Activated CD4-positive, CD25-positive, alpha-beta regulatory T cell treated with anti-CD3 and anti-CD28 coated beads, Interleukin-2, amount 50 U/mL, for 72 hours (primary cell): ENCODE measurements at places on chromosomes 7 and 10.
A peak's percentile ranks its signal among the peaks of the same experiment; 100 is the strongest.

DNA sequence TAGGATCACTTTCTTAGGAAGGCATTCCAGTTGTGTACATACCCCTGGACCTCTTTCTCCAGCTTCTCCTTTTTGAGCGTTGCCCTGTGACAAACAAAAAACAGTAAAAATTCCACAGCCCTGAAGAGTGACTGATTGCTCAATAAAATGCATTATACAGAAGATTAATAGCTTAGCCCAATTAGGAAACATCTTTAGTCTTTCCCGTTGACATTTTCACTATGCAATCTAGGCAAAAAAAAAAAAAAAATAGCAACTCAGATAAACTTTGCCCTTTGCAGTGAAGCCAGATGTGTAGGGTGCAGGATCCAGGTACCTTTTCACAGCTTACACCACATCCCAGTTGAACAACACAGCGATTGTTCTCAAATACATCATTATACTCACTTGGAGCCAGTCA lies 17.9 kb downstream of the COL28A1 start:
- no peak for DNase-seq

- no peak for DNase-seq
Observed at GRCh38 chr7:44767134-44767911, 18.7 kb downstream of the ZMIZ2 start.

DNA sequence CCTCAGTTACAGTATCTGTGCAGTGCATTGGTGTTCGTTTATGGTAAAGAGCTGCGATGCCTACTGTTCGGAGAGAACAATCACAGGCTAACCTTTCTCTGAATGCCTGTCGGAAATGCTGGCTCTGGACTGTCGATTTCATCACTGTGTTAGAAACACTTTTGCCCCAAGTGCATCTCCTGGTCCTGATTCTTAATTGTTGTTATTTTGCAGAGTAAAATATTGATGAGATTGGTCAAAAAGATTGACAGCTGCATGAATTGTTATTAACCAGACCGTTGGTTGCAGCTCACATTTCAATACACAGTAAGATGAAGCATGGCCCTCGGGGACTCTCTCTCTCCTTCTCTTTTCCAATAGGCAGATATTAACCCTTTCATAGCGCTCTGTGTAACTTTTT lies 557.4 kb upstream of the ADARB2 start:
- no peak for DNase-seq

DNA sequence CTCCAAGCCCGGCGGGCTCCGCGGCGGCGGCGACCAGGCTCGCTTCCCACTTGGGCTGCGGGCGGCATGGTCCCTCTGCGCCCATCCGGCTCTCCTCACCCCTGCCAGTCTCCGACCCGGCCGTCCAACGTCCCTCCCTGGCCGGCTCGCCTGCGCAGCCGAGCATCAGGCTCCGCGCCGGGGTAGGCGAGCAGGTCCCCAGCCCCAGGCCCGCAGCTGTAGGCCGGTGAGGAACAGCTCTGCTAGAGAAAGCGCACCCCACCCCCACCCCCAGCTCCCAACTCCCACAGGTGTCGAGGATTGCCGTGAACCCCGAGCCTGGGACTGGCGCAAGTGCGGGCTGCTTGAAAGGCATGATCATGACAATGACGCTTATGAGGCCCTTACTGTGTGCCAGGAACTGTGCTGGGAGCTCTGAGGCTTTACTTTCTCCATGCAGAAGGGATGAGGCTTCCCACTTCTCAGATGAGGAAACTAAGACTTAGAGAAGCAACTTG lies 20.8 kb upstream of the PAX2 start:
- no peak for DNase-seq

- DNase-seq: no peak
Observed at GRCh38 chr10:58477902-58478301, 34.8 kb upstream of the BICC1 start.

DNA sequence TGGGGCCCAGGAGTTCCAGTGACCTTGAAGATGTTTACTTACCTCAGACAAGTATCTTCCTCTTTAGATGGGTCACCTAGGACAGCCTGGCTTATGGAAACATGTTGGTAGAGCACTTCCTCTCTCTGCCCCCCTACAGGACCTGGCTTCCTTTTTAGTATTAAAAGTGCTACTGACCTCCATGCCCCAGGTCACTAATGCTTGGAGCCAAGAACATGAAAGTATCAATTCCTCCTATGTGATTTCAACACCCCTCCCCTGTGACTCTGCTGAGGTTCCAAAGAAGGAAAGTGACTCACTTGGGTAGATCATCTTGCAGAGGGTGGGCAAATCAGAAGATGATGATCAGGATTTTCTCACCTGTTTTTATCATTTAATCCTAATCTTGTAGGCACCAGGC lies 125.3 kb upstream of the CCDC6 start:
- DNase-seq: no peak

DNA sequence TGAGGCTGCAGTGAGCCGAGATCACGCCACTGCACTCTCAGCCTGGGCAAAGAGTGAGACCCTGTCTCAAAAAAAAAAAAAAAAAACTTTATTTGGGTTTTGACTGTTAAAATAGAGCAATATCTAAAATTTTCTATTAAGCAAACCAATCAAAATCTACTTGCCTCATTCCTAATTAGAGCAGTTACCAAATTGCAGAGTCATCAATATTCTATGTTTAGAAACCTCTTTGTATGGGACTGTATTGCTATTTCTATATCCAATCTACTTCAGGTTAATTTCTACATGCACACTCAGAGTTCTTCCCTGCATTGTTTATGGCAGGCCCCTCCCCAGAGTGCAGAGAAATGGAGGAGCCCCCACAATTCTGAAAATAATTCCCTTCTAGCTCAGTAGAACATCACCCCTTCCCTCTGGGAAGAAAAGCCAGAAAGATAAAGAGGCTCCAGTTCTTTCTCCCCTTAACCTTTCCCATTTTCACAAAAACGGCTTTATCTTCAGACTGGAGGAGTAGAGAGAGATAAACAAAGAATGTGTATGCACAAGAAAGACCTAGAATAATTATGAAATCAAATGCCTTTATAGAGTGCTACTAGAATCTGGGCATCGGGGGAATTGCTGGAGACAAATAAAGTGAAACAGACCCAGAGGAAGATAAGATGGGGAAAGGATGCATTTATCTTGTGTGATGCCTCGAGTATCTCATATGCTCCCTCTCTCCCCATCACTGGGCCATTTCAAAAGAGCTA lies 17.9 kb downstream of the SCRN1 start:
- no peak for DNase-seq

DNA sequence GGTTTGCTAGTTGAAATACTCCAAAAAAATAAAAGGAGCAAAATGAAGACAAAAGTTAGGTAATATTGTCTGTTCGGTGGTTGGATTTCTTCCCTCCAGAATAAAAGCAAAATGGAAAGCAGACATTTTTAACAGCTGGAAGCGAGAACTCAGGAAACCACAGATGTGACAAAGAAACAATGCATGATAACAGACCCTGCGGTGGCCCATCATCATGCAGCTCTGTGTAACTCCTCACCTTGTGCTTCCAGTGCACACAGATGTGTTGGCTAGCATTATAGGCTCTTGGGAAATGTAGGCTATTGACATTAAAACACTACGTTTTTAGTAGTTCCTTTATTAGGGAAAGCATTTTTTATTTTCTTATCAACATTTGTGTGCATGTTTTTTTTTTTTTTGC lies 53.9 kb upstream of the ARL4A start:
- no peak for DNase-seq

GRCh38 chr7:31767686-31768358 lies 80.8 kb downstream of the PPP1R17 start:
- no peak for DNase-seq

DNA sequence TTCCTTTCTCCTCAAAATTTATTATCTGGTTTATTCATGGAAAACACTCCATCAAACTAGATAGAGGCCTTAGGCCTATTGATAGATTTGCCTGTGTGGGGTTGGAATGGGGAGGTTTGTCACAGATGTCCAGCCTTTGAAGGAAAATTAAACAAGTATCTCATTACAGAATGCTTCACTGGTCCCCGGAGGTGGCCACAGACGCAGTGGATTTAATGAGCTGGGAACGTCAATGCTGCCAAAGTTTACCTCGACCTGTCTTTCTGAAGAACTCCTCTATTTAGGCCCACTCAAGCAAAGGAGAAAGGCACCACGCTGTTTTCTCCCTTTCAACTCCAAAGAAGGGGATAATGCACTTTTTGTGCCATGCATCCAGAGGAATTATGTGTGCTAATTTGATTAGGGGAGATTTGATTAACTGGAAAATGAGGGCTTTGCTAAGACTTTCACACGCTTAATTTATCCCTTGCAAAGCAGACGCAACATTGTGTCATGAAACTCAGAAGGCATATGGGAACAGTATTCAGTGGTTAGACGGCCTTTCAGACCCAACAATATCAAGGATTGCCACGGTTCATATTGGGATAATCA lies 558.8 kb upstream of the GALNT17 start:
- no peak for DNase-seq

DNA sequence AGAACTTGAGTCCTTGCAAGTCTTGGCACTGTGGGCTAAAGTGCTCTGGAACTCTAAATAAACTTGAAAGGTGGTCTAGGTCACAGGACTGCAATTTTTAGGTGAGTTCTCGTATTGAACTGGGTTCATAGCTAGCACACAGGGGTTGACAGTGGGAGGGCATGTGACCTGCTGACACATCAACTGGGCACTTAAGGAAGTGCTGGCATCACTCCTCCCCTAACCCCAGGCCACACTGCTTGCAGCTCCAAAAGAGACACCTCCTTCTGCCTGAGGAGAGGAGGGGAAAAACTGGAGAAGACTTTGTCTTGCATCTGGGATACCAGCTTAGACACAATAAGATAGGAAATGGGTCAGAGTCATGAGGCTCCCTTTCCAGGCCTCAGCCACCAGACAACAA lies 38.0 kb upstream of the AASS start:
- DNase-seq: no peak

GRCh38 chr10:78706256-78706655 lies 362.5 kb upstream of the ZMIZ1 start:
- no peak for DNase-seq

- DNase-seq: peak; percentile 79
Observed at GRCh38 chr10:79195091-79195923, 126.5 kb downstream of the ZMIZ1 start.

DNA sequence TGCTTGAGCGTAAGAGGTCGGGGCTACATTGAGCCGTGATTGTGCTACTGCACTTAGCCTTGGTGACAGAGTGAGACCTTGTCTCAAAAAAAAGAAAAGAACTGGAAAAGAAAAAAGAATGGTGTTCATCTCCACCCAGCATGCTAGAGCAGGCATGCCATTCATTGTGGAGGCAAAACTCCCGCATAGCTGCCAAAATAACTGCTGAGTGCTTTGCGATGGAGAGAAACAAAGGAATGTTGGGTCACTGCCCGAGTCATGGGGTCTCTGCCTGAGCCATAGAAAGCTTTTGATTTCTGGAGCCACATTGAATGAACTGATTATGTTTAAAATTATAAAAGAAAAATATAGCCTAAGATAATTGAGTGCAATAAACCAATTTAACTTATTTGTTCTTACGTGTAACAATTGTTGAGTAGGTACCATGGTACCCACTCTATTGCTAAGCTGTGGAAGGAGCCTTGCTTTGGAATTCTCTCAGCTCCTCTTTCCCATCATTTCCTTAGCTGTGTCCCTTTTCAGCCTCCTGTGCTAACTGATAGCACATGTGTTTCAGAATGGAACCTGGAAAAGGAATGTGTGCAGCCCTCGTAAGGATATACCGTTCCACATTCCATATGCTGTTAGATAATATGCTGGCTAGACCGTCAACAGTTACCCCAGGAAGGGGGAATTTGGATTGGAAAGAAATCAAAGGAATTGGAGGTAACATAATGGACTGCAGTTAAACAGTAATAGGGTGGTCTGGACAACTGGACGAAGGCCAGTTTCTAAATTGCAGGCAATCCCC lies 99.0 kb downstream of the KIAA1217 start:
- no peak for DNase-seq

DNA sequence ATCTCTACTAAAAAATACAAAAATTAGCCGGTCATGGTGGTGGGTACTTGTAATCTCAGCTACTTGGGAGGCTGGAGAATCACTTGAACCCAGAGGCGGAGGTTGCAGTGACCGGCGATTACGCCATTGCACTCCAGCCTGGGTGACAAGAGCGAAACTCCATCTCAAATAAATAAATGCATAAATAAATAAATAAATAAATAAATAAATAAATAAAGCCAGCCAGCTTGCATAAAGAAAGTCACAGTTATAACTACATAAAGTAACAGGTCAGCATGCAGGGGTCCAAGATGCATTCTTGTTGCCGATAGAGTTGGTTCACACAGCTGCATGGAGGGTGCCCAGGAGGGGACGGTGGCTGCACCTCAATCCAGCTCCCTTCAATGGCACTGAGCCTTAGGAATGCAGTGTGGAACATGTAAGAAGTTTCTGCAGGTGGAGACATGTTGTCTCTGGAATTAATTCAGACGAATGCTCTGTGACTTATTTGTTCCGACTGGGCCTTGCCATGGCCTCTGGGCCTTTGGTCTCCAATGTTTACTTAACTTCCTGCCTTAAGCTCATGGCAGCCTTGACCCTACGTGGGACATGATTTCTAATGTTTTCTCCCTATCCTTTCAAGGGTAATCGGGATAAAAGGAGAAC lies 159.6 kb upstream of the PRKCQ start:
- no peak for DNase-seq

- DNase-seq: peak; percentile 26
Observed at GRCh38 chr10:132146941-132147915, 39.5 kb upstream of the DPYSL4 start.

DNA sequence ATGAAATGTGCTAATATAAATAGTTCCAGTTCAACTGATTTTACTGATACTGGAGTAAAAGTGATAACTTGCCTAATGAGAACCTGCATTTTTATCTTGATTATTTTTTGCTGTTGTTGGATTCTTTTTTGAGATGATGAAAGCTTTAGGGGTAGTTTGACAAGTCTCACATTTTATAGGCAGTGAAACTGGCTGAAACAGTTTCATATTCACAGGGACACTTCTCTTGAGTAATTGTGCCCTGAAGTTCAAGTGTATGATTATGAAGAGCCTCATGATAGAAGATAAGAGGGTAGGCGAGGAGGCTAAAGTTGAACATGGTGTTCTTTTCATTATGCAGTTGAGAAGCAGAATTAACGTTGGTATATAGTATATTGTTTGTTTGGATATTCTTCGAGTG lies 5.1 kb downstream of the AUTS2 start:
- DNase-seq: no peak

DNA sequence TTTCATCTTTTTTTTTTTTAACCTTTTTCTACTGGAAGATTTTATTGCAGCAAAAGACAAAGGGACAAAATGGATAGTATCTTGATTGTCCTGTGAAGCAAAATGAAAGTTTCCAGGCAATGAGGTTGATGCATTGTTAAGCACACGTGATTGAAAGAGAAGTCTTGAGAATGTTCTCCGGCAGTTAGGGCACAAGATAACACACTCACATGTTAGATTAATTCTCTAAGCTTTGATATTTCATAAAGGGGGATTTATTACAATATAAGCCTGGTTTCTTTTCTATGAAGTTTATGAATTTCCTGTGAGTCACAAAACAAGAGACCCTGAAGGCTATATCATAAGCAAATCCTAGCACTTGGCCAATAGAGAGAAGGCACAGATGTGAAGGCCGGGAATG lies 93.4 kb upstream of the ARMC3 start:
- DNase-seq: no peak

DNA sequence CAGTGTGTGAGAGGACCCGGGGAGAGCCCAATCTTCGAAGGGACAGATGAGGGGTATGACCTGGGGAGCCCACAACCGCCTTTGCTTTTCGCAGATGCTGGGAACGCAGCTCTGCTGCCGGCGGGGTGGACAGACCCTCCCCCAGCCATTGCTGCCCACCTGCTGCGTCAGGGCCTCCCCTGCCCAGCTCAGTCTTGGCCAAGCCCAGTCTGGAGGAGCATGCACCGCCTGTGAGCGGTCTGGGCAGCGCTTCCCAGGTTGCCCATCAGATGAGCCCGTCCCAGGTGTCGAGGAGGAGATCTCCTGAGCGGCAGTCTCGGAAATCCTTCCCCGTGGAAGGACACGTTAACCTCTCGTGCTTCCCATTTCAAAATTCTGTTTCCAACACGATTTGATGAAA lies 17.3 kb upstream of the AP5Z1 start:
- DNase-seq: no peak
